ENCODE measurements at places on chromosomes 16 and 17.

DNA sequence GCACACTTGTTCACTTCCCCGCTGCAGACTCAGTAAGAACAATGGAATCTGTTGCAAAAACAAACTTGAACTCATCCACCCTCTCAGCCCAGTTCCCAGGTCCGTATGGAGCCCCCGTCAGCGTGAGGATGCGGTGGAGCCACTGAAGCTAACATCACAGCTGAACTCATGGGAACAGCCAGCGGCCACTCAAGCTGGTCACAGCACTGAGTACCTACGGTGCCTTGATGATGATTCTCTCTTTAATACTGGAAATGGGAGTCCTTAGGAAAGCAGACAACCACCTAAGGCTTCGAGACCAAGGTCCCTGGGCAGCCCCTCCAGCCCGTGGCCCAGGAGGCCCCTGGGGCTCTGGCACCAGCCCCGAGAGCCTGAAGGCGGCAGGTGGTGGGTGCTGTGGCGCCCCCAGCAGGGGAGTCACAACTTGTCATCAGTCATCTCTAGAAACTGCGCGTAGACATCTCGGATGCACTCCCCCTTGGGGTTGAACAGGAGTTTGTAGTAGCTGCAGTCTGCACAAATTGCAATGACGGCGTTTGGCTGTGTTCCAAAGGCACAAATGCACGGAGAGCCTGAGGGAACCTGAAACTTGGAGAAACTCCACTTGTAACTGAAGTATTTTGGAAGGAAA, 31.0 kb upstream of the RHOT1 start:
- DNase-seq: peak; percentile 36

GRCh38 chr16:16992975-16993765, 477.6 kb downstream of the XYLT1 start:
- DNase-seq: peak; percentile 13

GRCh38 chr17:82094931-82095776, 2.9 kb downstream of the FASN start:
- no peak for DNase-seq

- DNase-seq: no peak
Measured at GRCh38 chr17:48527547-48527932, 3.3 kb downstream of the HOXB1 start.

DNA sequence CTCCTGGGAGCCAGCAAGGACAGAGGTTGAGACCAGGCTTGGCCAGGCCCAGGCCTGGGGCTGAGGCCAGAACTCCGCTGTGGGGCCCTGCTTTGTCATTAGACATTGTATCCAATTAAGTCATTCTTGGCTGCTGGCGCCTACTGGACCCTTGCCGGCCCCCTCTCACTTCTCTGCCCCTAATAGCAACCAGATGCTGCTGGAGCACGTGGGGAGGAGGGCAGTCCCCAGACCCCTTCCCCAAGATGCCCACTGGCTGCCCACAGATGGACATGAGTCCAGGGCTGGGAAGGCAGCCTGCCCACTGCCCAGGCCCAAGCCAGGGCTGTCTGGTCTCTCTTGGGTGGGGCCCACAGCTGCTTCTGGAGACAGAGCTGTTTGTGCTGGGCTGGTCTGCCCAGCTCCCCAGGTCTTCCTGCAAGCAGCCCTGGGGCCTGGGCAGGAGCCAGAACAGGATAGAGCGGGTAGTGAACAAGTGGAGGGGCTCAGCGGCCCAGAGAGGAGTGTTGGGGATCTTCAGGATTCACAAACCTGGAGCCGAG, 7.8 kb downstream of the PLXDC1 start:
- DNase-seq: no peak

DNA sequence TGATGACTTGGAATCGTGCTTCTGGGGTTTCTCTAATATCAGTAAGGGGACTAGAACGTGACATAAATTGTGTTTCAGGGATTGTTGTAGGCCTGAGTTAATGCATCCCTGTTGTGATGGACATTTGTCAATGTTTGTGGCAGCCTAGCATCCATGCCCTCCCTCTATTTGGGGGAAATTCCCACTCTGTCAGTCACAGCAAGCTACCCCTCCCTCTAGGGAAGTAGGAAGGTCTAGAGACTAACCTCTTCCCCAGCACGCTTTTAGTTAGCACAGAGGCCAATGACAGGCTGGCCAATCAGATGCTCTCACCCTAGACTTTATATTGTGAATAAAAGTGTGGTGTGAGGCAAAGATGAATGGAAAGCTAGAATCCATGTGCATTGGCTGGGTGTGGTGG, 32.4 kb upstream of the NF1 start:
- DNase-seq: no peak

GRCh38 chr16:69930117-69930776, 20.9 kb upstream of the CLEC18A start:
- peak; percentile 68 for DNase-seq

DNA sequence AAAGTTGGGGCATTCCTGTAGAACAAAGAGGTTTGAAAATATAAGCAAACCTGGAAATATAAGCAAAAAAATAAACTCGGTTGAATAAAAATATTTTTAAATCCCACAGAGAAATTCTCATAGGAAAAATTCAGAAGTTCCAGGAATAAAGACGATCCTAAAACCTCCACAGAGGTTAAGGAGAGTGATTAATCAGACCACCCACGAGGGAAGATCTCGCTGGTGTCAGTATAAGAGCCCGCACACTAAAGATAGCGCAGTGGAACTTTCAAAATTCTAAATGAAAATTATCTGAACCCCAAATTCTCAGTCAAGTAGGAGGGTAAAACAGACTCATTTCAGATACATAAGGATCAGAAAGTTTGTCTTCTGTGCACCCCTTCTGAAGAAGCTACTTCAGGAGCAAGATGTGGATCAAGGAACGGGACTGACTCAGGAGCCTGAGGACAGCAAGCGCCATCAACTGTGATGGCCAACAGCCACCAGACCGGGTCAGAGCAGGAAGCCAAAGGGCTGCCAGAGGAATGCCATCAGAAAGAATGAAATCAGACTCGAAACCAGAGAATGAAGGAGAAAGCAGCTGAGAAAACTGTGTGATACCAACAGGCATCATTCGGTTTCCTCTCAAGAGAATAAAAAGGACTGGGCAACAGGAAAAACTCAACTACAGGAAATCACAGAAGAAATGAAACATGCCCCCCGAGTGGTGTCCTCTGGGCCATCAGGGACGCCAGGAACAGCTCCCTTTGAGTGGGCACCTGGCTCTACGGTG, 66.9 kb downstream of the CYTH1 start:
- no peak for DNase-seq

Data from activated CD4-positive, alpha-beta T cell treated with anti-CD3 and anti-CD28 coated beads, Interleukin-2, amount 10 ng/mL, durations not matched to agents 7 days and 5 days (primary cell).